ENCODE measurements at places on chromosomes 12 and 14.

DNA sequence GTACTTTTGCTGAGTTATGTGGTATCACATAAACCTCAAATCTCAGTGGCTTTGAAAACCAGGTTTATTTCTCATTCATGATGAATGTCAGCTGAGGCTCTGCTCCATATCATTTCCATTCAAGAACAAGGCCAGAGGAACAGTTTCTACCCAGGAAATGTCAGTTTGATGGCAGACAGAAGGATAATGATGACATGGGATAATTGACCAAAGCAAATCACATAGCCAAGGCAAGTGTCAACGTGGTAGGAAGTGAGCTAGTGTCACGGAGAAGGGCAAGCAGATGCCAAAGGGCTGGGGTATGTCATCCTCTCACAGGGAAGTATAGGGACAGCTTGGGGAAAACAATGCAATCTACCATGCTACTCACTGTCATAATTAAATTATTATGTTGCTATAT is 12.3 kb upstream of the PDE3A start:
- DNase-seq: no peak

DNA sequence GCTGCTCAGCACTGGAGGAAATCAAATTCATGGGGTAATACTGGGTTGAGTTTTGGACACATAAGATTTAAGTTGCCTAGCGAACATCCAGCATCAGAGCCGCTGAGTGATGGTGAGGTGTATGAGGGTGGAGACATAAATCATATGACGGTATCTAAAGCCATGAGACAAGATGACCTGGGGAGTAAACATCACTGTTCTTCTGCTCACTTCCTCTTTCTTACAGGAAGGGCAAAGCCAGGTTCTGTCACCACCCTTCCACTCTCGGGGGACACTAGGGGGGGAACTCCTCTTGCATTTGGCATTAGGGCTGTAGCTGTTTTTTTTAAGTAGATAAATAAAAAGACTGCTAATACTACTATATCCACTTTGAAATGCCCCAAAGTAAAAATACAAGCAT is 24.0 kb downstream of the PRDM4 start:
- no peak for DNase-seq

DNA sequence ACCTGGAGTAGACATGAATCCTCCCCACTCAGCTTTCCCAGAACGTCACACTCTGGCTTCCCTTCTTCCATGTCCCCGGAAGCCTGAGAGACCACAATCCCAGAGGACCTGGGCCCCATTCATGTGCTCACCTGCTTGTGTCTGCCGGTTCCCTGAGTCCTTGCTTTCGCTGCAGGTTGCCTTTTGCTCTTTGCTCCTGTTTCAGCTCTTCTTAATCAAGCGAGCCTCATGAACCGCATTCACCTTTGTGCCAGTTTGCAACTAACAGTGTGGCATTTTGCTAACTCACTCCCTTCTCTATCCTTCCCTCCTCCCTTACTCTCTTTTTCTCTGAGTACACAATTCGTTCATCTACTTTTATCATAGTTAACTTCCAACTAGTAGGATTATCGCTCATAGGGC is 23.1 kb downstream of the ENTPD5 start:
- no peak for DNase-seq

DNA sequence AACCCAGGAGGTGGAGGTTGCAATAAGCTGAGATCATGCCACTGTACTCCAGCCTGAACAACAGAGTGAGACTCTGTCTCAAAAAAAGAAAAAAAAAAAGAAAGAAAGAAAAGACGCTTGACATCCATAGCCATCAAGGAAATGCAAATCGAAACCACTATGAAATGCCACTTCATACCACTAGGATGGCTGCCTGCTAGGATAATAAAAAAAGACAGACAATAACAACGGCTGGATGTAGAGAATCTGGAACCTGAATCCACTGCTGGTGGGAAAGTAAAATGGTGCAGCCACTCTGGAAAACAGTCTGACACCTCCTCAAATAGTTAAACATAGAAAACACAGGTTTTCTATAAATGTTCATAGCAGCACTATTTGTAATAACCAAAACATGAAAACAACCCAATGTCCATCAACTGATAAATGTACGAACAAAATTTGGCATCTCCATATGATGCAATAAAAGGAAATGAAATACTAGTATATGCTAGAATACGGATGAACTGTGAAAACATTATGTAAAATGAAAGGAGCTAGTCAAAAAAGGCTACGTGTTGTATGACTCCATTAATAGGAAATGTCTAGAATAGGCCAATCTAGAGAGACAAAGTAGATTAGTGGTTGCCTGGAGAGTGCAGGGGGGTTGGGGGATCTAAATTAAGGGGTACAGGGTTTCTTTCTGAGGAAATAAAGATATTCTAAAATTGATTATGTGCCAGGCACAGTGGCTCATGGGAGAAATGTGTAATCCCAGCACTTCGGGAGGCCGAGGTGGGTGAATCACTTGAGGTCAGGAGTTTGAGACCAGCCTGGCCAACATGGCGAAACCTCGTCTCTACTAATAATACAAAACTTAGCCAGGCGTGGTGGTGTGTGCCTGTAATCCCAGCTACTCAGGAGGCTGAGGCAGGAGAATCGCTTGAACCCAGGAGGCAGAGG is 9.7 kb downstream of the WSB2 start:
- DNase-seq: no peak

DNA sequence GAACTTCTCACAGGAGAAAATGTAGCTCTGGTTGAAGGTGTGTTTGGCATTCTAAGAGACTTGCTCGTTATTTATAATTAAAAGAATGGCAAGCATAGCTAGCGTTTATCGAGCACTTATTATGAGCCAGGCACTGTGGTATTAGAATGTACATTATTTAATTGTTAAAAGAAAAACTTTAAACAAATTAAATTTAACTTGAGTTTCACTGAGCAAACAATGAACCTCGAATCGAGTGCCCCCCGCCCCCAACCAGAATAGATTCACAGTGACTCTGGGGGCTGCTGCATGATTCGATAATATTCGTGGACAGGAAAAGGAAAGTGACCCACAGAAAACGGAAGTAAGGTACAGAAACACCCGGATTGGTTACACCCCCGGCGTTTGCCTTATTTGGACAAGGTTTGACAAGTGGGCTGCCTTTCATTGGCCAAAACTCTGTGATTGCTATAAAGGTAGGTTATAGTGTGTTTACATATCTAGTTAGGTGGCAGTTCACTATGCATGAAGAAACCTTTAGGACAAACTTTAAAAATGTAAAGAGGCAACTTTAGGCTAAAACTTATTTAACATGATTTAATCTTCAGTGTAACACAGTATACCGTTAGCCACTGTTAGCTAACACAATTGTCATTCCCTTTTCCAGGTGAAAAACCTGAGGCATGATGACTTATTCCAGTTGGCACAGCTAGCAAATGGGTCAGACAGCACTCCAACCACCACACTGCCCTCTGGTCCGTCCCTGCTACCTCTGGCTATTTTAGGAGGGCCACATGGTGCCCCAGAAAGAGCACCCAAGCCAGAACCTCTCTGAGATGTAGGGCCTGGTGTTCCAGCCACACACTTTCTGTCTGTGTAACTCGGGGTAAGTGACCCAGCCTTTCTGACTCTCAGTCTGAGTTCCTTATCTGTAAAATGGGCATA is 7.1 kb downstream of the SCNN1A start:
- DNase-seq: no peak

DNA sequence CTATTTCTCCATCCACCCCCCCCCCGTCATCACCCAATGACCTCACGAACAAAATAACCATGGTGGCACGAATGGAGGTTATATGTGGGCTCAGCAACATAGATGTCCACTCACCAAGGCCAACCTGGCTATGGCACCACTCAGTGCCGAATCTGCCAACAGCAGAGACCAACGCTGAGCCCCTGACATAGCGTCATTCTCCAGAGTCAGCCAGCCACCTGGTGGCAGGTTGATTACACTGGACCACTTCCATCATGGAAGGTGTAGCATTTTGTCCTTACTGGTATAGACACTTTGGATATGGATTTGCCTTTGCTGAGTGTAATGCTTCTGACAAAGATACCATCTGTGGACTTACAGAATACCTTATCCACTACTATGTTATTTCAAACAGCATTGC is 24.2 kb upstream of the DYRK2 start:
- no peak for DNase-seq

- DNase-seq: peak; percentile 63
Measured at GRCh38 chr14:80212023-80212397, 706 bp upstream of the DIO2 start.

- no peak for DNase-seq
Measured at GRCh38 chr14:74937171-74937570, 14.1 kb upstream of the RPS6KL1 start.

GRCh38 chr12:132144115-132144809 is at the start of the genes DDX51 and NOC4L:
DDX51 (minus strand) TSS chr12:132144319; CDS start chr12:132144296, 23 bp downstream.
NOC4L (plus strand) TSS chr12:132144457; CDS start chr12:132144489, 32 bp downstream.
- DNase-seq: peak; percentile 94
